ENCODE measurements at places on chromosomes 6 and 20.

DNA sequence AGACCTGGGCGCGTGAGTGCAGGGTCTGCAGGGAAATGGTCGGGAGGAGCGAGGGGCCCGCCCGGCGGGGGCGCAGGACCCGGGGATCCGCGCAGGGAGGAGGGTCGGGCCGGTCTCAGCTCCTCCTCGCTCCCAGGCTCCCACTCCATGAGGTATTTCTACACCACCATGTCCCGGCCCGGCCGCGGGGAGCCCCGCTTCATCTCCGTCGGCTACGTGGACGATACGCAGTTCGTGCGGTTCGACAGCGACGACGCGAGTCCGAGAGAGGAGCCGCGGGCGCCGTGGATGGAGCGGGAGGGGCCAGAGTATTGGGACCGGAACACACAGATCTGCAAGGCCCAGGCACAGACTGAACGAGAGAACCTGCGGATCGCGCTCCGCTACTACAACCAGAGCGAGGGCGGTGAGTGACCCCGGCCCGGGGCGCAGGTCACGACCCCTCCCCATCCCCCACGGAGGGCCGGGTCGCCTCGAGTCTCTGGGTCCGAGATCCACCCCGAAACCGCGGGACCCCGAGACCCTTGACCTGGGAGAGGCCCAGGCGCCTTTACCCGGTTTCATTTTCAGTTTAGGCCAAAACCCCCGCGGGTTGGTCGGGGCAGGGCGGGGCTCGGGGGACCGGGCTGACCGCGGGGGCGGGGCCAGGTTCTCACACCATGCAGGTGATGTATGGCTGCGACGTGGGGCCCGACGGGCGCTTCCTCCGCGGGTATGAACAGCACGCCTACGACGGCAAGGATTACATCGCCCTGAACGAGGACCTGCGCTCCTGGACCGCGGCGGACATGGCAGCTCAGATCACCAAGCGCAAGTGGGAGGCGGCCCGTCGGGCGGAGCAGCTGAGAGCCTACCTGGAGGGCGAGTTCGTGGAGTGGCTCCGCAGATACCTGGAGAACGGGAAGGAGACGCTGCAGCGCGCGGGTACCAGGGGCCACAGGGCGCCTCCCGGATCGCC, 54.2 kb upstream of the HLA-A start:
- peak; percentile 73 for DNase-seq

DNA sequence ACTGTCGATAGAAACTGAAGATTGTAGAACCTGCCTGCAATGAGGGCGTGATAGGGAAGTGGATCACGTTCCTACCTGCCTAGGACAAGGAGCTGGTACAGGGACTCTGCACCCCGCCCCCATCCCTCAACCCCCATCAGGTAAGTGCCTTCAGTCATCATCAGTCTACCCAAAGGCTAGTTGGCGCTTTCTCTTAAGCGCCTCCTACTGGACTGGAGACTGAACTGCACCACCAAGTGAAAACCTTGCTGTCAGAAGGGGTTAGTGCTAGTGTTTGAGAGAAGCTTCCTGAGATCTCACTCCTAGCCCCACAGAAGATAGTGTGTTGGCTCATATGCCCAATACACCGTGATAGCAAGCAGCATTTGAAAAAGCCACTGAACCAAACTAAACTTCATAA, 706.5 kb upstream of the MAN1A1 start:
- DNase-seq = no peak

- DNase-seq = no peak
These were observed 9.3 kb upstream of the ARID1B start for GRCh38 chr6:156767603-156768467.

DNA sequence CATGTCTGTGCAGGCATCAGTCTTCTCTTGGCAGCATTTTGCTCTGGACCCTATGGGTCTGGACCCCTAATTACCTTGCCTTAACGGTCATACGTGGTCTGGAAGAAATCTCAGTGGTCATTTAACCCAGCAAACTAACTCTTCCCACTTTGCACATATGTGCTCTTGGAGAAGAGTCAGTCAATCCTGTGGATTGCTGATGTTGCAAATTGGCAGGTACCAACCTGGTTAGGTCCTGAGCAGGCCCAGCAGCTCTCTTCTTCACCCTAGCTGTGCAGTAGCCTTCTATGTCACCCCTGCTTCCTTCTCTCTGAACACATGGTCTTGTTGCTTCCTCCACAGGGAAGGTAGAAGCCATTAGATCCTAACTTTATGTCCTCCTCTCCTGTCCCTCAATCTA, 1.6 kb downstream of the CEP43 start:
- DNase-seq = no peak

DNA sequence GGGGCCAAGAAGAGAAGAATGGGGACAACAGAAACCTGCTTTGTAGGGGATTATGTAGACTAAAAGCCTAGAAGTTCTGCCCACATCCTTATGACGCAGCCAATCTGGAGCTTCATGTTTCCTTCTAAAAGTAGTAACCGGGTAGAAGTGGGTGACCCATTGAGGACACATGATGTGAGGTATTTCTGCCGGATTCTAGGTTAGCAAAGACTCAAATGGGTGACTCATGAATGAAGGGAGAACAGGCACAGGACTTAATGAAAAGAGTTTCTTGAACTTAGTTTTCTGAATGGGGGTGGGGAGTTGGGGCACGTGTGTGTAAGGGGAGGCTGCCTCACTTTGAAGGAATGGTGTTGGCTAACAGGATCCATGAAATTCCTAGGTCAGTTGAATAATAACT, 68.8 kb downstream of the CDS2 start:
- DNase-seq = no peak

DNA sequence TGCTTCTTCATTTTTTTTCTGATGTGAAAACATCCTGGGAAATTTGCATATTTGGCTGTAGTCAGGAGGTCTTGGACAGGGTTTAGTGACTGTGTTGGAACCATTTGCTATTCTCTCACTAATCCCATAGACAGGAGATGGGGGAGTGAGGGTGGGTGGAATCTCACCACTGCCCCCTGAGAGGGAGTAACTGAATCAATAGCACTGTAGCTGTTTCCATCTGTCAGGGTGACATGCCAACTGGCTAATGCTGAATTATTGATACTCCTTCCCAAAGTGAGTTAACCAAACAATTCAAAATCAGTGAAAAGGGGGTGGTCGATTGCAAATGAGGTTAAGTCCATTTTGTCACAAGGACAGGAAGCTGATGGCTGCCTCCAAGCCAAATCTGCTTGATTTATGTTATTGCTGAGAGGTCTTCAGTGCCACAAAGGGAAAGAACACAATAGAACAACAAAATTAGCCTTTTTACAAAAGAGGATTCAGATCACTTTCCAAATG, 55.1 kb upstream of the B3GAT2 start:
- DNase-seq = no peak

DNA sequence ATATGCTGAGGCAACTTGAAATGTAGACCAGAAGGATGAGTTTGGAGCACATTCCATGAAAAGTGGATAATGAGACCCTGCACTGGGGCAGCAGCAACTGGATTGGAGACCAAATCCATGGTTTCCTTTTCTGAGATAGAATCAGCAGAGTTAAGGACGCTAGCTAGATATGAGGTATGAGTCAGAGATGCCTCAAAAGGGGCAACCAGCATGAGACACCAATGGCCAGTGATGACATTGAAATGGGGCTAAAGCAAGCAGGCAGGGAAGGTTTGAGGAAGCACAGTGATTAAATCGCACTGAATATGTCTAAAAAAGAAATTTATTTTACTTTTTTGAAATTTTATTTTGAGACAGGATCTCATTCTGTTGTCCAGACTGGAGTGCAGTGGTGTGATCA, 802.4 kb downstream of the TFAP2A start:
- DNase-seq = no peak

- DNase-seq = no peak
These were observed 49.8 kb downstream of the SPATA2 start for GRCh38 chr20:49865559-49865958.

DNA sequence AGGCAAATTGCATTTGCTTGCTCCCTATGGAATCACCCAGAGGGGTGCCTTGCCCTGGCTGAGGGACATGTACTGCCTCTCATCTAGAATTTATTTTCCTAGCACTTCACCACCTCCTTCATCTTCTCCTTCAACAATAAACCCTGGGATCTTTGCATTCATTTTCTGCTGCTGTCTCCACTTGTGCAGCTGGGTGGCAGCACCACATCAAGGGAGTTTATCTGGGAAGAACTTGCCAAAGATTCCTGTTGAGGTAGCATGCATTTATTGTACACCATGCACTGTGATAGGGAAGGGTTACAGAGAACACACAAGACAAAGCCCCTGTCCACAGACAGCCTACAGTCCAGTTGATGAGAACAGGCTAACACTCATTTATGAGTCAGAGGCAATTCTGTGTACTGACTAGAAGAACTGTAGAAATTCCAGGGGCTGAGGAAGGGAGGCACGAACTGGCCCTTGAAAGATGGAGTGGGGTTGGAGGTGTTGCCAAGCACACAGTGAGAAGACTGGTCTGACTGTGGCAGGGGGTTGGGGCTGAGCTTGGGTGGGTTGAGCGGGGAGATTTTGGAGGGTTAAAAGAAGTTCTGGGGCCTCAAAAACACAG, 17.5 kb downstream of the C20orf173 start:
- DNase-seq = no peak

GRCh38 chr20:50449738-50450492, 60.3 kb upstream of the PTPN1 start:
- no peak for DNase-seq

- no peak for DNase-seq
These were observed 337.8 kb downstream of the BTBD3 start for GRCh38 chr20:12255461-12255970.

GRCh38 chr20:40956542-40957264, 71.9 kb upstream of the TOP1 start:
- no peak for DNase-seq

DNA sequence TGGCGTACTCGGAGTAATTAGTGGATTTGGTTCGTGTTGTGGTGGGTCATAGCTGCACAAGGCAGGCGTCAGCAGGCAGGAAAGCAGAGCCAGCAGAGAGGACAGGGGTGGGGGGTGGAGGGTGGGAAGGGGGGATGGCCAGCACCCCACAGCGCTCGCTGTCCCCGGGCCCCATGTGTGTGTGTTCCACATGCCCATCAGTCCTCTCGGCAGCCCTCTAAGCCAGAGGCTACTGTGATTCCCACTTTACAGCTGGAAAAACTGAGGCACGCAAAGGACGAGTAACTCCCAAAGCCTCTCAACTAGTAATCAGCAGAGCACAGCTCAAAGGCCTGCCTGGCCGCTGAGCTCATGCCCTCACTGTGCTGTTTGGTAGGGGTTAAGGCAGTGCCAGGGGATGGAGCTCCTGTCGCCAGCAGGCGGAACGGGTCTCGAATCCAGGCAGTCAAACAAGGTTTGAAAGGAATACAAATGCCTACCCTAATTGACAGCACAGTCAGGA, 175.2 kb downstream of the ZDHHC14 start:
- DNase-seq = no peak

DNA sequence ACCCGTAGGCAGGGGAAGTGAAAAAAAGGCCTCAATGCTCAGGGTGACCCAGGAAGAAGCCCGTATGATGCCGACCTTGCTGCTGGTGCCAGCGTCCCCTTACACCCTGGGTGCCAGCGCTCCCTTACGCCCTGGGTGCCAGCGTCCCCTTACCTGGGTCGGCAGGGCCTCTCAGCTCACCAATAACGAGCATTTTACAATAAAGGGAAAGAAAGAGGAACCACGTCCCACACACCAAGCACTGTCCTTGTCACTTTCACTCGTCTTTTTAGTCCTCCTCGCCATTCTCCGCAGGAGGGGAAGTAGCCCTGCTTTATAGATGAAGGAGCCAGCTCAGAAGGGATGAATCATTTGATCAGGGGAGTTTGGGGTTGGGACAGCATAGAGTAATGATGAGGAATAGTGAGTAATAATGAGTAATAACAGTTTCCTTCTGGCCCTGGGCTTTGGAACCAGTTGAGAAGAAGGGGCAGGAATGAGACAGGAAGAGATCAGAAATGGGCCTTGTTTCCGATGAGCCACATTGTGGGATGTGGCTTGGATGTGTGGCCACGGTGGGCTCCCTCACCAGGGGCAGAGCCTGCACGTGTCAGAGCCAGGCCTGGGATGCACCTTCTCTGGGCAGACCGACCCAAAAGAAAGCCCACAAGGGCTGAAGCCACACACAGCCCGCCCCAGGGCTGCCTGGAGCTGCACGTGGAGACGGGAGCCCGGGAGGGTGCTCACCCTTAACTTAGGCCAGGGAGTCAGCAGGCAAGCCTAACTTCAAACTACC, 75.7 kb downstream of the SYNJ2 start:
- DNase-seq = no peak
